Activated CD8-positive, alpha-beta memory T cell treated with anti-CD3 and anti-CD28 coated beads for 4 hours (primary cell): ENCODE measurements at places on chromosomes 6 and 20.

GRCh38 chr6:168098431-168098861 is 19.4 kb upstream of the FRMD1 start:
- no peak for DNase-seq

DNA sequence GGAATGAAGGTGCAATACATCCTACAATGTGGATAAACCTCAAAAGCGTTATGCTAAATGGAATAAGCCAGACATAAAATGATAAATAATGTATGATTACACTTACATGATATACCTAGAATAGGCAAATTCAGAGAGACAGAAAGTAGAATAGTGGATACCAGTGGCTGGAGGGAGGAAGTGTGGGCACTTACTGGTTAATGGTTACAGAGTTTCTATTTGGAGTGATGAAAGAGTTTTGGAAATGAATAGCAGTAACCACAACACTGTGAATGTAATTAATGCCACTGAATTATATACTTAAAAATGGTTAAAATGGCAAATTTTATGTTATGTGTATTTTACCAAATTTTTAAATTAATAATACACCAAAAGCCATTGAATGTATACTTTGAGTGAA is 71.4 kb upstream of the CST7 start:
- DNase-seq = no peak

GRCh38 chr6:32947552-32948465 is 5.1 kb downstream of the HLA-DMA start:
- DNase-seq = no peak

- no peak for DNase-seq
Measured at GRCh38 chr20:33725607-33726264, 5.6 kb upstream of the PXMP4 start.

DNA sequence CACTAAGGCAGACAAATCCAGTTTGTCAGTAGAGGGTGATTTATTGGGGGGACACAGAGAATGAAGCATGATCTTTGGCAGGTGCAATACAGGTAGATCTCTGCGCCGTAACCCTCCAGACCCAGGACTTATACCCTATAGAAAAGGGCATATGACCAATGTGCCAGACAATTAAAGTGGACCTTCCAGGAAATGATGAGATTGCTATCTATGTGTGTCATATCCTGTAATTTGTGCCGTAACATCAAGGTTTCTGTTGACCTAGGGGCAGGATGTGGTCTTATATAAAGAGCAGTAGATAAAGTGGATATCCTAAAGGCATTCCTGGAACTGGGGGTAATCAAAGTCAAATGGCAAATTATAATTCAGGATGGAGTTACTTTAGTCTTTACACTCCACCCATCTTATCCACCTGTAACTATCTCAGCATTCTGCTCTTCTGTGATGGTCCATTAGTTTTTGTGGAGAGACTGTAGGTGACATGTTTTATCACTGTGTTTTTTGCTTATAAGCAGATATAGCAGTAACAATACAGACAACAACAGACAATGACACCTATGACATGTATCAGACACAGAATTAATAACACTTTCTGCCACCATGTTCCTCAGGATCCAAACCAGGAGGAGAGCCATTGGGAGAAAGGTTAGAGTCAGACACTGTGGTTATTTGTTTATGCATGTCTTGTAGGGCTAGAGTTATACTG is 43.1 kb upstream of the ZNF337 start:
- DNase-seq = no peak
